ENCODE measurements at places on chromosomes 13 and 19. TPM values are rescaled to one million over a fixed set of nuclear protein-coding genes. Genes with fewer than 3 reads are reported as not detected.

DCT gene
- total RNA-seq: not detected

DNA sequence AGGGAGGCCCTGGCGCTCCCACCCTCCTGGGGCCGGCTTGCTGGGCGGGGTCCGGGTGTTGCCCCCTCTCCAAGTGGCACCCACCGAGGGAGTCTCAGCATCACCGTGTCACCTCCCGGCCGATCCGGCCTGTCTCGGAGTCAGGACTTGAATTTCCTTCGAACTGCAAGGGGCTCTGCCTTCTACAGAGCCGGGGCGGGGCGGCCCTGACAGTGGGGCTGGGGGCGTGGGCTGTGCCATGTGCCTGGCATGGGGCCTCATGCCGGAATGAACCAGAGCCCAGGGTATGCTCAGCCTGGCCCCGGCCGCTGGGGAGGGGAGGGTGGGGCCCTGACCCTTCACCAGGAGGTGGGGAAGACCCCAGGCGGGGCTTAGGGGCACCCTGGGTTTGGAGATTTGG, 47.0 kb upstream of the TCF3 start:
- no peak for DNase-seq
- H3K36me3 ChIP-seq: no peaks in the 10 kb centered on the region
- no peak overlapping the region for H3K27ac ChIP-seq
- H3K4me3 ChIP-seq: no peak overlapping the region
- no peaks in the 10 kb centered on the region for H3K4me1 ChIP-seq
- no peaks in the 10 kb centered on the region for H3K27me3 ChIP-seq

DNA sequence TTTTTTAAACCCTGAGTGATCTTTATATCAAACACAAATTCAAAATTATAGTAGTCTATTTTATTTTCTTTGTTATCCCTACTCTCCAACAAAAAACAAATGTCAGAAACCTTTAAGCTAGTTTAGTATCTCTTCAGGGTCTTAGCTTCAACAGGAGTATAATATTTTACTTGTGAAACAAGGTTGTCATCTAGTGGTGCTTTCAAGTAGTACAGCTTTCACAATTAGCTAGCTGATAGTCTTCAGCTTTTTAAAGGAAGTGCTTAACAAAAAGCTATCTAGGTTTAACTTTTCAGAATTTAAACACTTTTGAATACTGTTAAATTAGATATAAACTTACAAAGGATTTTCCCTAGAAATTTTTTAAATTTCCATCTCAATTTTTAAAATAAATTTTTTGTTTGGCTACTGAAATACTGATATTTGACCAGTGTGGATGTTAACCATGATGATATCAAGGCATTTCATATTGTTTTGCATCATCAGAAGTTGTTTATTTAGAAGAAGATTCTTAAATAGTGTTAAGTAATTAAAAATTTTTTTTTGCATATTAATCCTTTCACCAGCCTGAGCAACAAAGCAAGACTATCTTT, 34.2 kb downstream of the TDRD3 start:
- H3K4me3 ChIP-seq: no peak overlapping the region
- H3K4me1 ChIP-seq: no peaks in the 10 kb centered on the region
- DNase-seq: no peak
- no peaks in the 10 kb centered on the region for H3K36me3 ChIP-seq
- no peaks in the 10 kb centered on the region for H3K27me3 ChIP-seq

ZNF177 gene
- 7.7 TPM for total RNA-seq

TMEM255B gene
- total RNA-seq: 2.7 TPM

- no peak for DNase-seq
- no peak overlapping the region for H3K4me3 ChIP-seq
- no peak overlapping the region for H3K27ac ChIP-seq
- no peaks in the 10 kb centered on the region for H3K36me3 ChIP-seq
Observed at GRCh38 chr13:22837980-22838647, 342.7 kb upstream of the SGCG start.

GRCh38 chr19:46404753-46405468, 8.5 kb downstream of the CCDC8 start:
- no peaks in the 10 kb centered on the region for H3K36me3 ChIP-seq
- H3K4me1 ChIP-seq: peaks cover 16% of the 10 kb centered on the region
- DNase-seq: no peak
- H3K27ac ChIP-seq: no peak overlapping the region
- peaks cover 12% of the 10 kb centered on the region for H3K27me3 ChIP-seq
- peak overlapping the region; percentile 45 for H3K4me3 ChIP-seq

DNA sequence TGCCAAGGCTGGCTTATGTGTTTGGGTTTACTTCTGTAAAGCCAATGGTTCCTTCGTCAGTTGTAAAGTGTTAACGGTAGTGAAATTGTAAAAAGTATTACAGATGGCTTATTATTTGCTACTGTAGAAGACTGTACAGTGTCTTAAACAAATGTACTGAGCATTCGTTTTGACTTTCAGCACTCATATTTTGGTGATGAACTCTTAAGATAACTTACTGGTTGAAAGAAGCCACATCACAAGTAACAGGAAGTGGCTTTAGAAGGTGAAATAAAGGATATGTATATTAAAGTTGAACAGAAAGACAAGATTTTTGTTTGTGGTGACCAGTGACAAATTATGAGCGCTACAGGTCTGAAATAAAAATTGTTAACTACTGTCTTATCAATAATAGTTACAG, 64.2 kb downstream of the URI1 start:
- H3K4me3 ChIP-seq: no peak overlapping the region
- DNase-seq: no peak
- peaks cover 5% of the 10 kb centered on the region for H3K36me3 ChIP-seq
- H3K4me1 ChIP-seq: no peaks in the 10 kb centered on the region
- no peaks in the 10 kb centered on the region for H3K27me3 ChIP-seq
- no peak overlapping the region for H3K27ac ChIP-seq

DNA sequence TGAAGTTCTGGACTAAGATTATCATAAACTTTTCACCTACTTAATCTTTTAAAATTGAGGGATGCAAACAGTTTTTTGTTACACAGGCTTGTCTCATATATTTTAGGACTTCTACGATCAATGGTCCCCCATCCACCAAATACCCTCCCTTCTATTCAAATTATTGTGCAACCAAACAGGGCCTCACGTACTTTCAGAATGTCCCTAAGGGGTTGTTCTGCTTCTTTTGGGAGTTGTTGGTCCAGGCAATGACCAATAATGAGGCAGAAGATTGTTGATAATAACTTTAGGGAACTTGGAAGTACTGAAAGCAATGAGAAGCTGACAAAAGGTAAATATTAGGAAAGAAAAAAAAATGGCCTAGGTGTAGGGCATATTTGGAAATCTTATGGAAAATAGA, 2.9 kb downstream of the DNAJC15 start:
- H3K27ac ChIP-seq: no peak overlapping the region
- DNase-seq: no peak
- no peak overlapping the region for H3K4me3 ChIP-seq
- no peaks in the 10 kb centered on the region for H3K4me1 ChIP-seq

Data from H1 (cell line).